ENCODE measurements at places on chromosomes 1 and 21. TPM values are rescaled to one million over a fixed set of nuclear protein-coding genes. Genes with fewer than 3 reads are reported as not detected.

The KISS1 gene
- polyA plus RNA-seq: 0.10 TPM

The SLFNL1 gene
- 0.16 TPM for polyA plus RNA-seq

The LIN28A gene
- not detected for polyA plus RNA-seq

The PDZK1IP1 gene
- not detected for polyA plus RNA-seq

The NUDT17 gene
- polyA plus RNA-seq: 8.1 TPM

The PODN gene
- 2.9 TPM for polyA plus RNA-seq

The OR2L2 gene
- 0.03 TPM for polyA plus RNA-seq
